ENCODE measurements at places on chromosomes 13 and 19. TPM values are rescaled to one million over a fixed set of nuclear protein-coding genes. Genes with fewer than 3 reads are reported as not detected.

Gene ZMYM2
- 12.8 TPM for polyA plus RNA-seq

Gene SIGLEC8
- polyA plus RNA-seq = not detected

Gene CBARP
- polyA plus RNA-seq = not detected

Gene ADGRE3
- not detected for polyA plus RNA-seq

Gene MEIS3
- polyA plus RNA-seq = 1.0 TPM

Gene ZNF628
- polyA plus RNA-seq = 0.08 TPM

Gene CATSPERD
- not detected for polyA plus RNA-seq

Gene RASGRP4
- 9.3 TPM for polyA plus RNA-seq

Gene RFPL4A
- polyA plus RNA-seq = not detected

Gene CD37
- 156 TPM for polyA plus RNA-seq

Gene EIF3K
- polyA plus RNA-seq = 474 TPM

Gene GIPC1
- 62.0 TPM for polyA plus RNA-seq

Gene IGFL2
- 0.36 TPM for polyA plus RNA-seq

Gene APC2
- polyA plus RNA-seq = 0.07 TPM

Gene AP1M2
- polyA plus RNA-seq = not detected

Gene HS6ST3
- not detected for polyA plus RNA-seq

Gene PLPPR3
- polyA plus RNA-seq = not detected

Gene PRKACA
- polyA plus RNA-seq = 1.8 TPM

Gene LHFPL6
- 0.42 TPM for polyA plus RNA-seq

Gene RAB20
- polyA plus RNA-seq = 1.2 TPM

Gene C1QTNF9B
- not detected for polyA plus RNA-seq

Gene CYP2F1
- not detected for polyA plus RNA-seq

Gene ZNF625
- polyA plus RNA-seq = 1.4 TPM

Gene ZNF555
- polyA plus RNA-seq = 2.0 TPM

Gene FCER2
- polyA plus RNA-seq = 0.34 TPM

Gene PLIN4
- polyA plus RNA-seq = 0.05 TPM

Gene SLC6A16
- polyA plus RNA-seq = 1.6 TPM
